ELF-1 (cell line): ENCODE measurements at places on chromosomes 5 and 9.
A peak's percentile ranks its signal among the peaks of the same experiment; 100 is the strongest.

DNA sequence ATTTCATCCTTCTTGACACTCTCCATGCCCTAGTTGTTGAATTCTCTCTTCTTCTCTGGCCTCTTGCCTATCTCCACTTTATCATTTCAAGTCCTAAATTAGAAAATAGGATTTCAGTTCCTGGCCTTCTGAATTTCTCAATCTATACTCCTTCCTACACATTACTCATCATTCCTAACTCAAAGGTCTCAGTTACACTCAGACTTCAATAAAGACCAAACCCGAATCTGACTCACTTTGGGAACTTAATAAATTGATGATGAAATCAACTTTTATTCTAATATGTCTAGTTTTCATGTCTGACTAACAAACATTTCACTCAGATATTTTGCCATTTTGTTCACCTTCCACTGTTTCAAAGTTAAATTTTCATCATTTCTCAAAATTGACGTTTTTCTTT, 113.6 kb upstream of the TSLP start:
- DNase-seq = no peak

DNA sequence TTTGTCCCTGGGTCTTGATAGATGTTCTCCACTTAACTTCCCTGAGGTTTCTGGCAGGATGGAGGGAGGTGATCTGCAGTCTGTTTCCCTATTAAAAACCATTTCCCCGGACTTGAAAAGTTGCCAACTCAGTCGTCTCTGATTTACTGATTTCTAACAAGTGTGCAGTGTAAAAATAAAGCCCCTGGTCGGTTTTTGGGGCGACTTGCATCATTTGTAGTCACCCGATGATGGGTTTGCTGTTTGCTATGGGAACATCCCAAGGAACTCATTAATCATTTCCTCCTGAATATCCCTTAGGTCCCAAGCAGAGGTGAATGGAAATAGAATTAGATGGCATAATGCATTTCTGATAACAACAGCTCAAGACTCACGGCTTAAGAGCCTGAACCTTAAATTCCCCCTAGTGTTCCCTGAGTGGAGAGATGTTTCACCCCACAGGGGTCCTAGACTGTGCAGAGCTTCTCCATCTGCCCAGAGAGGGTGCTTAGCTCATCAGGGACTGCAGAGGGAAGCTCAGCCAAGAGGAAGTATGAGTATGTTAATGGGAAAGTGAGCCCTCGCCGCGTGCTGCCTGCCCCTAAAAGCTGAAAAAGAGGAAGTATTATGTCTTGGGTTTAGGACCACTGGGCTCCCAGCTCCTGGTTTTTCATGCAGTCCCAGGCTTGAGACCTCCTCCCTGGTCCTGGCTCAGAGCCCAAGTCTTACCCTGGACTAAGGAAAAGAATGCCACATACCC, 115.1 kb upstream of the DAP start:
- no peak for DNase-seq

DNA sequence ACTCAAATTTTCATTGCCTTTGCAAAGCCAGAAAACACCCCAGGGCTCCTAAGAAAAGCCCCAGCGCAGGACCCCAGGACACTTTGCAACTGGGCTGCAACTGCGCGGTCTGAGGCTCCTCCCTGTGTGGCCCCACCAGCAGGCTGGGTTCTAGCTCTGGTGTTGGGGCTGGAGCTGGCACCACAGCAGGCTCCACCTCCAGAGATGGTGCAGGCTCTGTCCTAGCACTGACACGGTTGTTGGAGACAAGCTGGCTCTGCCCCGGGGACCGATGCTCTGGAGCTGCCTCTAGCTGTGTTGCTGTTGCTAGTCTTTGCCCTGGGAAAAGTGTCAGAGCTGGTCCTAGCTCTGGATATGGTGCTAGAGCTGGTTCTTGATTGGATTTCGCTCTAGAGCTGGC, 13.6 kb downstream of the LCN10 start:
- DNase-seq = no peak

DNA sequence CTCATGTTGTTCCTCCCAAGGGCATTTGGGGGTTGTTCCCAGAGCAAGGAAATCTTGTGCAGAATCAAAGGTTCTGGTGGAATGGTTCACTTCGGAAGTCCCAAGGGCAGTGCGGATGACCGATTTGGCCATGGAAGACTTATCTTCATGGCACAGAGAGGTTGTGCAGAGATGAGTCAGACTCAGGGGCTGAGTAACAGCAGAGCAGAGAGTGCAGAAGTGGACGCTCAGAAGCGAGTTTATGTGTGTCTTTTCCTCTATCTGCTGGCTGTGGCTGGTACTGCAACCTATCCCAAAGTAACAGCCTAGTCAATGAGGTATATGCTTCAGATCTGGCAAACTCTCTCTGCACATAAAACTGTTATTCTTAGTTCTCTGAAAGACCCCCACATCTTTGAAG, 118.1 kb downstream of the DPYSL3 start:
- peak; percentile 68 for DNase-seq

- no peak for DNase-seq
Observed at GRCh38 chr9:111719541-111719940, 58.1 kb downstream of the GNG10 start.

DNA sequence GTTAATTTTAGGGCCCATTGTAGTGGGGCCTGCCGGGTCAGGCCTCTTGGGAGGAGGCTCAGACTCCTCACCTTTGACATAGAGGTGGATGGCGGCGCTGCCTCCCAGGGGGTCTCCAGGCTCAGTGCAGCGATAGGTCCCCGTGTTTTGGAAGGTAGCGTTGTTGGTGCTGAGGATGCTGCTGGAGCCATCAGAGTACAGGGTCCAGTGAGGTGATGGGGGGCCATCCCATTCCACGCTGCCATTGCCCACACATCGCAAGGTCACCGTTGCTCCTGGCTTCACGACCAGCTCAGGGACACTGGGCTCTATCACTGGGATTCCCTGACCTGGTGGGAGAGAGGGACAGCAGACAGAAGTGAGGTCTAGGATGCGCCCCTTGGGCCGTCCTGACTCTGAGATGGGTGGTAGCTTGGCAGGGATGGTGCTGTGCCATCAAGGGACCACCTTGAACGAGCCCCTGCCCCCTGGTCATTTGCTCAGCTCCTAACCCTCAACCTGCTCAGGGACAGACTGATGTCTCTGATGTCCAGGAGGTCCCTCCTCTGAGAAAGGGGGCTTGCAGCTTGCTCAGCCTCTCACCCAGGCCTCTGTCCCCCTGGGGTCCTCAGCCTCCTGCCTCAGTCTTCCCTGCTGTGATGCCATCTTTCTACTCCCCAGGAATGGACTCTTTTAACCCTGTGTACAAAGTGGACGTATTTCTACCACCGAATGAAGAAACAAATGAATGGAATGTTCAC, 5.5 kb downstream of the CSF1R start:
- no peak for DNase-seq

DNA sequence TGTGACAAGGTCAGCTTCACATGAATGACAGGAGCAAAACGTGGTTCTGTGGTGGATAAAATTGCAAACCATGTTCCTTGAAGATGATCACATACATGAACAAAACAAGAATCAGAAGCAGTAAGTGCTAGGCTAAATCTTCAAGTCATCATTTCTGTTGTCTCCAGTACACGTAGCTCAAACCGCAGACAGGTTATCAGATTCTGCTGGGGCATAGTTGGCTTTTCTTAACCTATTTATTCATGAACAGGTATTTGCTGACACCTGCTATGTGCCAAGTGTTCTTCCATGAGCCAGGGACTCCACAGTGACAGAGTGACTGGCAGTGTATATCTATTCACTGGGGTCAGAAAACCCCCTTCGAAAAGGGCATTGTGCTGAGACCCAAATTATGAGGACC, 20.8 kb downstream of the MFAP3 start:
- DNase-seq = no peak

DNA sequence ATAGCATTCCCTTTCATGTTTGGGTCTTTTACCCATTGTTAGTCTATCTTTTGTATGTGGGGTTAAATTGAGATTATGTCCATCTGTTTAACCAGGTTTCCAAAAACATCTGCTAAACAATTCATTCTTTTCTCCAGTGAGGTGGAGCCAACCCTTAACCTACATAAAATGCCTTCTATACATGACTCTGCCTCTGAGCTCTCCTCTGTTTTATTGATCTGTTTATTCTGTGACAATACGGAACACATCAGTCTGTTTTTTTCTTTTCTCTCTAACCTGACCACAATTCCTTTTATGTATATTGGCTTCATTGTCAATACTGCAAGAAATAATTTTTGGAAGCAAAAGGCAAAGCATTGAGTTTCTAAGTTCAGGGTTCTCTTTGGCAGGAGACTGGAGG, 9.9 kb upstream of the ARL15 start:
- DNase-seq = no peak

- DNase-seq = no peak
Observed at GRCh38 chr5:34751807-34752736, 86.9 kb upstream of the TTC23L start.
